GM23338 (cell line): ENCODE measurements at places on chromosomes 12 and 14.

DNA sequence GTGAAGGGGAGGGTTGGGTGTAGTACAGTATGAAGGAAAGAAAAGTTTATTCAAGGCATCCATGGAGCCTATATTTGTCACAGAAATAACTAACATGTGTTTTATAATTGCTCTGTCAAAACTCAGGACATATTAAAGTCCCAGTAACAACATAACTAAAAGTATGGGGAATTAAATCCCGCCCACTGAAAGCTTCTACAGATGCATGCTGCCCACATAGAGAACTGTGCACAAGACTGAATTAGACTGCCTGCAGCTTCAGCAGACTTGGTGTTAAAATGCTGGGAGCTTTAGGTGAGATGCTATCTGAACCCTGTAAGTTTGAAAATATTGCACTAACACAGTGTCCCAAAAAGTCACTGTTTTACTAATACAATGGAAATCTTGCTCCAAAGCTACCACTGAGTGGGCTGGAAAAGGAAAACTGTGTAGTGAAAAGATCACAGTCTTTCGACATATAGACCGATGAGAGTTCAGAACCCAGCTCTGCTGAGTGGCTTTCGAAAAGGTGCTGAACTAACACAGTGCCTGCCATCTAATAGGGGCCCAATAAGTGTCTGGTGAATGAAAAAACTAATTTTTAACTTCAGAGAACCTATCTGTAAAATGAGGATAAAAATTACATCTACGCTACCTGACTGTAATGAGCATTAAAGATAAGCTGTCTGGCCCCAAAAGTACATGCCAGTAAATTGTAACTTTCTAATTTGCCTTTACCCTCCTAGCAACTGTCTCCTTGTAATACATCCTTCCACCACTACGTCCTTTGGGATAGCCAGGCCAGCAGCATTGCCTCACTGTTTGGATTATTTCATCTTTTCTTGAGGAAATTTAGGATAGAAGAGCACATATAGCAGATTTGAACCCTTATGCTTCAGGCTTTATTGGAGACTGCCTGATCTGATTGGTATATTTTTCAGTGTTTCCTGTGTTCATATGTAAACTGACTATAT, 237.6 kb downstream of the BCAT1 start:
- no peak for DNase-seq

GRCh38 chr12:22228022-22228875, 106.3 kb downstream of the ST8SIA1 start:
- DNase-seq = no peak

GRCh38 chr14:98069712-98070171, 1202.3 kb downstream of the BCL11B start:
- DNase-seq = peak; percentile 60

DNA sequence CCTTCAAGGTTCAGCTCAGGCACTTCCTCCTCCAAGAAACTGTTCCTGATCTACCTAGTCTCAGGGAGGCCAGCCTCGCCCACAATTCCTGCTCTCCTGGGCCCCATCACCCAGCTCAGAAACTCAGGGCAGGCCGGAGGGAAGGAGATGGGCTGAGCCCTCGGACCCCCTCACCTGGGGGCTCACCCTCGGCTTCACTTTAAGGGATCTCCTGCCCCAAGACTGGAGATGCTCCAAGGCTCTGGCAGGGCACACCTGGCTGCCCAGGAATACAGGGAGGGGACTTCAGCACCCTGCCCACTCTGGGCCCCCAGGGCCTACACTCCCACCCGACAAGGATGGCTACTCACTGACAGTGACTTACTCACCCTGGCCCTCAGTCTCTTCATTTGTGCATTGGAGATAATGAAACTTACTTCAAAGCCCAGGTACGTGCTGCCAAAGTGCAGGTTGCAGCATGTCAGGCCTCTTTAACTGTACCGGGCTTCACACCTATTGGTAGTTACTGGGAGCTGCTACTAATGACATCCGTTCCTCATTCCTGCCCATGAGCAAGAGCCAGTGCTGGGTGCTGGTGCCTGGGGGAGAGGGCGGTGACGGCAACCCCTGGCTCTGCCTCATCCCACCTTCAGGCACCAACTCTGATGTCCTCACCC, 21.0 kb upstream of the PPP1R13B start:
- DNase-seq = no peak

DNA sequence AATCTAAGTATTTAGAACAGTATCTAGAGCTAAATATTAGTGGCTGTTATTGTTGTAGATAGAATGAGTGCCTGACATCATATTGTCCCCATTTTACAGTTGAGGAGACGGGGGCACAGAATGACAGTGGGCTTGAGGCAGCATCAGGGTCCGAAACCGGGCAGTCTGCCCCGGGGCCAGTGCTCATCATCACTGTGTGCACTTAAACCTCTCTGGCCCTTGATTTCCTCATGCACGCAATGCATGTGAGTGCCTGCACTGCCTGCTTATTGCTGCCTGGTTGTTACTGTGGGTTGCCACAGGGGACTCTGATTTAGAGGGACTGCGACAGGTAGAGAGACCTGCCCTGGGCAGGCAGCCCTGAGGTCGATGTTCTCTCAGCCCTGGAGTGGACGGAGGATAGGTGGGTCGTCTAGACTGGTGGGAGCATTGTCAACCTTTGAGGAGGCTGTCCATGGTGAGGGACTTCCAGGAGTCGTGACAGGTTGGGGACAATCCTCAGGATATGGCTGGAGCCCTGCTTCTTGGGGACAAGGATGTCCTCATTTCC, 9.8 kb downstream of the ACVRL1 start:
- DNase-seq = no peak

GRCh38 chr12:46359667-46360280, 12.8 kb downstream of the SLC38A2 start:
- no peak for DNase-seq

- DNase-seq = no peak
Measured at GRCh38 chr12:66036317-66036716, 94.2 kb downstream of the LLPH start.

GRCh38 chr14:34368971-34369647, 92.9 kb downstream of the SPTSSA start:
- no peak for DNase-seq

GRCh38 chr12:109723311-109723881, 9.8 kb downstream of the FAM222A start:
- DNase-seq = no peak

GRCh38 chr14:40318211-40318719, 886.0 kb upstream of the FBXO33 start:
- peak; percentile 49 for DNase-seq

- DNase-seq = no peak
Measured at GRCh38 chr12:3129301-3130056, 52.3 kb downstream of the TSPAN9 start.

DNA sequence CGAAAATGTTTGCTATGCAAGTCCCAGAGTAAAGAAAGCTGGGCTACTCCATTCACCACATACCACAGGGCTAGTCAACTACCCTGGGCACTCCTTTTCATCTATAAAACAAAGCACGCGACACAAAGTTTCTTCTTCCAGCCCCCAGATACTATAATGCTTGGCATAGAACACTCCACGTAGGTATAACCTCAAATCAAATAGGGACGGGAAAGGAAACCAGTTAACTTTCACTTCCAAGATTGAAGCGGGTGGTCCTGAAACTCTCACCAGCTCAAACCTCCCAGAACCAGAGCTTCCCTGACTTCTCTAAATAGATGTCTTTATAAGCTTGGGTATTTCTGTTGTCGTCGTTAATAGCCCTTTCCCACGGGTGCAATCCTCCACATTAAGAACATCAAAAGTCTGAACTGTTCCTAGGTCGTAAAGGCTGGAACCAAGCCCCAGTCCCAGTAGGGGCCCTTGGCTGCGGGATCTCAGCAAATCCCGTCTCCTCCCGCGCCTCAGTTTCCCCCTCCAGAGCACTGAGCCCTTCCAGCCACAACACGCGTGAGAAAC, 647 bp downstream of the LGMN start:
- peak; percentile 35 for DNase-seq

- no peak for DNase-seq
Measured at GRCh38 chr12:40727774-40728483, 35.7 kb downstream of the CNTN1 start.

DNA sequence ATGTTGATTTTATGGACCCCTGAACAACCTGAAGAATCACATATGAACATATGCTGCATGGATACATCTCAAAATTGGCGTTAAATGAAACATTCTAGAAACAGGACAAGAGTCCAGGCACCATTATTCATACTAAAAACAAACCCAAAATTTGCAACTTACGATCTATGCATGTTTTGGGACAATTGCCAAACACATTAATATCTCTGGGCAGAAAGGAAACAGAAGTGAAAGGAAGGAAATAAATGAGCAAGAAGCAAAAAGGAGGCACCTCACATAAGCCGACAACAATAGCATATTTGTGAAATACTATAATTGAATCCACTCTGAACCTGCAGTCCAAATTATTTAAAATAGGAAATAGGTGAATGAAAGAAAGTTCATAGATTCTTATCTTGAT, 1505.3 kb downstream of the AACS start:
- no peak for DNase-seq

- DNase-seq = no peak
Measured at GRCh38 chr14:89842837-89843236, 111.7 kb downstream of the EFCAB11 start.

GRCh38 chr12:19542606-19543005, 103.3 kb downstream of the AEBP2 start:
- DNase-seq = peak; percentile 62

GRCh38 chr12:119692997-119693396, 25.1 kb downstream of the PRKAB1 start:
- DNase-seq = no peak

DNA sequence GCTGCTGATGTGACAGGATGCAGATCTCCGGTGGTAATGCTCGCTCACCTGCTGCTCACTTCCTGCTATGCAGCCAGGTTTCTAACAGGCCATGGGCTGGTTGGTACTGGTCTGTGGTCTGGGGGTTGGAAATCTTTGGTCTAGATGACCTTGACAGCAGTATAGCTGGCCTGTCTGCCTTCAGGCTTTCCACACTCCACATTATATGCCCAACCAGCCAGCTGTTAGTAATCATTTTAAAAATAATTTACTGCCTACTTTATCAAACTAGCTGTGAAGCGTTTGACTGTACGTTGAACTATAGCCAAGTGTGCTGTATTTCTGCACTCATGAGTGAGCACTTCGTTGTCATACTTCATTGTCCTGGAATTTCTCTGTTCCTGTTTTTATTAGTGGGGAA, 424.0 kb upstream of the GARIN6 start:
- DNase-seq = no peak

DNA sequence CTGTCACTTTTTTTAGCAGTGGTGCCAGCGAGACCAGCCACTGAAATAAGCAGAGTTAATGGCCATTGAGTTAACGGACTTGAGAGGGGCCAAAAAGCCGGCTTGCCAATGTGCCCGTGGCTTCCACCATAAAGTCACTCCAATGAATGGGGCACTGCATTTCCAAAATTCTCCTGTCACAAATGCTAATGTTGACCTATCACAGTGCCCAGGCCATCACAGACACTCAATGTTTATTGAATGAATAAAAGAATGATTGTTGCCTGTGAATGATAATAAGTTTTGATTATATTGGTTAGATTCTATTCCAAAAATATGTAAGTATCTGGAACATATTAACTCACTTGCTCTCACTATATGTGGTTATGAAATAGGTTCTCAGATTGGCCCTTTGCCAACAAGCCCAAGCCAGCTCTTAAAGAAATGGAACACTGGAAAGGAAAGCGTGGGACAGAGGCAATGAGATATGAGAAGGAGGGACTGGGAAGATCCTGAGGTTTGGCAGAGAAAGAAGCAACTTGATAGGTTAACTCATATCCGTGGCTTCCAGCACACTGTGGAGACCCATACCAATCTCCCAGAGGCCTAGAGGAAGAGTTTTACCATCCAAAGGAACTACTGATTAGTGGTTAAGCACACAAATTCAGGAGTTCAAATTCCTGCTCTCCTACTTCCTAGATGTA, 108.7 kb downstream of the BTG1 start:
- no peak for DNase-seq

DNA sequence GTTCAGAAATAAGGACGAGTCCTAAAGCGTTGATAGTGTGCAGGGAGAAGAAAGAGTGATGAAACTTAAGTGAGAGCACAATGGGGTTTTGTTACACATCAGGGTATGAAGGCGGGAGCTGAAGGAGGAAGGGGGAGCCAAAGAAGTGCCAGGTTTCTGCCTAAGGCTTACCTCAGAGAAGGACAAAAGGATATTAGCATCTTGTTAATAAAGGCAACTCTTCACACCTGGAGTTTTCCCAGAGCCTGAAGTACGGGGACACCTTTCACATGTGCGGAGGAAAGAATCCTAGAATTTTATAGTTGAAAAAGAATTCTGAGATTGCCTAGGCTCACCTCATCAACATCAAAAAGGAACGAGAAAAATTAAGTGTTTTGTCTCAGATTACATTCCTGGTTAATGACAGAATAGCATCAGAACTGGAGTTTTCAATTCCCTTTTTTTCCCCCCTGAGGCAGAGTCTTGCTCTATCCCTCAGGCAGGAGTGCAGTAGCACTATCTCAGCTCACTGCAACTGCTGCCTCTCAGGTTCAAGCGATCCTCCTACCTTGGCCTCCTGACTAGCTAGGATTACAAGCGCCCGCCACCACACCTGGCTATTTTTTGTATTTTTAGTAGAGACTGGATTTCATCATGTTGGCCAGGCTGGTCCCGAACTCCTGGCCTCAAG, 2.2 kb upstream of the SAV1 start:
- DNase-seq = peak; percentile 89

- DNase-seq = no peak
Measured at GRCh38 chr14:51581017-51581881, 70.5 kb upstream of the FRMD6 start.

DNA sequence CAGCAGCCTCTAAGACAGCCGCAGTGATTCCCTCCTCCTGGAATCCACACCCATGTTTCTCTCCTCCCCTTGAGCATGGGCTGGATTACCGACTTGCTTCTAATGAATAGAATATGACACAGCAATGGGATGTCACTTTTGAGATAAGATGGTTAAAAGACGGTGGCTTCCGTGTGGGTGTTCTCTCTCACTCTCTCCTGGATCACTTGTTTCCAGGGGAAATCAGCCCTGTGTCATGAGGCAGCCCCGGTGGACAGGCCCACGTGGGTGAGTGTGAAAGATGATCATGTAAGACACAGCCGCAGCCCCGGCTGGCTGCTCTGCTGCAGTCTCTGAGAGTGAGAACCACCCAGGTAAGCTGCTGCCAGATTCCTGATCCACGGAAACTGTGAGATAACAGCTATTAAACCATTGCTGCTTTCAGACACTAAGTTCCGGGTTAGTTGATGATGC, 10.7 kb downstream of the MOAP1 start:
- DNase-seq = no peak

DNA sequence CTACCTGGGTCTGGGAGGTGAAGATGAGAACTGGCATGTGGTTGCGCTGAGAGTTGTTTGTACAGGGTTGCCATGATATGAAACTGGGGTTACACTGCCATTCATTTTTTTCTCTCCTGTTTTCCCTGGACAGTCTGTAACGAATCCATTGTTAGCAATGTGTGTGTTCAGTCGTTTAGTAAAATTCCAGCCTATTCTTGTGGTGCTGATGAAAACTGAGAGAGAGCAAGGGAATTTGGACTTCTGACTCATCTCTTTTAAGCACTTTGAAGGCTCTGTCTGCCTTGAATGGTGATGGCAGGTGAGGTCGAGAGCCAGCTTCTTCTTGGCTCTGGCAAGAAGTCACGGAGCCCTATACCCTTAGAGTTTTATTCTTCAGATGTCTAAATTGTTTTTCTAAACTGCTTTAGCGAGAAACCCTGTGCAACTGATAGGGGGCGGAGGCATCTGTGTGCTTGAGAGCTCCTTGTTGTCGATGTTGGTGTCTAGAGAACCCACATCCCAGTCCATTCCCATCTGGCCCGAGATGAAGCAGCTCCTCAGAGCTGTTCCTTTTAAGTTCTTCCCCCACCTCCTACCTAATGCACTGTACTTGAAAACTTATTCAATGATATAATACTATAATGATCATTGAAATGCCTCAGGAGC, 204.4 kb downstream of the TMX1 start:
- no peak for DNase-seq

- peak; percentile 86 for DNase-seq
Measured at GRCh38 chr14:64764641-64765520, 60.7 kb downstream of the PLEKHG3 start.
